ENCODE measurements at places on chromosomes 1 and 21.
A peak's percentile ranks its signal among the peaks of the same experiment; 100 is the strongest.

DNA sequence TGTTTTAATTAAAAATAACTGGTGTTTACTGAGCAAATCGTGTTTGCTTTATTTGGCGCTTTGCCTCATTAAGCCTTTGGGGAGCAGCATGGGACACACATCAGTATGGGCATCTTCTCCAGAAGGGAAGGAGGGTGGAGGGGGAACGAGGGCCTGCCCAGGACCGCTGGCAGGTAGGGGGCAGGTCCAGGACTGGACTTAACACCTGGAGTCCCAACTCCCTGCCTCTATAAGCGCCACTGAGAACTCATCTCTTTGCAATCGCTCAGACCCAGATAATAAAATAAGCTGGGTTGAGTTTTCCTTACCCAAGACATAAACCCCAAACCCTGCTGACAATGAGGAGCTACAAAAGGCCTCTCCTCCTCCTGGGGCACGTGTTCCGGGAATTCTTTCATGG is 15.1 kb downstream of the ABCG1 start:
- no peak for DNase-seq

DNA sequence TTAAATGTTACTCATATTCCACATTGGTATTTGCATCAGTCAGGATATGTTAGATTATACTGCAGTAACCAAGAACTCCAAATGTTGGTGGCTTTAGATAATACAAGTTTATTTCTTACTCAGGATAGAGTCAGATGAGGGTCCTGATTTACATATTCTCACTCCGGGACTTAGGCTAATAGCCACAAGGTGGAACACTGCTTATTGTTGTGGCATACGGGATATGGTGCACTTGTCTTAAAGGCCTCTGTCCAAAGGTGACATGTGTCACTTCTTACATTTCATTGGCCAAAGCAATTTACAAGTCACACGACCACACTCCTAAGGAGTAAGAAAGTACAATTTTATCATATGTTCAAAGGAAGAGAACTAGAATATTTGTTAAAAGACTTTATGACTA is 28.5 kb upstream of the ACADM start:
- no peak for DNase-seq

DNA sequence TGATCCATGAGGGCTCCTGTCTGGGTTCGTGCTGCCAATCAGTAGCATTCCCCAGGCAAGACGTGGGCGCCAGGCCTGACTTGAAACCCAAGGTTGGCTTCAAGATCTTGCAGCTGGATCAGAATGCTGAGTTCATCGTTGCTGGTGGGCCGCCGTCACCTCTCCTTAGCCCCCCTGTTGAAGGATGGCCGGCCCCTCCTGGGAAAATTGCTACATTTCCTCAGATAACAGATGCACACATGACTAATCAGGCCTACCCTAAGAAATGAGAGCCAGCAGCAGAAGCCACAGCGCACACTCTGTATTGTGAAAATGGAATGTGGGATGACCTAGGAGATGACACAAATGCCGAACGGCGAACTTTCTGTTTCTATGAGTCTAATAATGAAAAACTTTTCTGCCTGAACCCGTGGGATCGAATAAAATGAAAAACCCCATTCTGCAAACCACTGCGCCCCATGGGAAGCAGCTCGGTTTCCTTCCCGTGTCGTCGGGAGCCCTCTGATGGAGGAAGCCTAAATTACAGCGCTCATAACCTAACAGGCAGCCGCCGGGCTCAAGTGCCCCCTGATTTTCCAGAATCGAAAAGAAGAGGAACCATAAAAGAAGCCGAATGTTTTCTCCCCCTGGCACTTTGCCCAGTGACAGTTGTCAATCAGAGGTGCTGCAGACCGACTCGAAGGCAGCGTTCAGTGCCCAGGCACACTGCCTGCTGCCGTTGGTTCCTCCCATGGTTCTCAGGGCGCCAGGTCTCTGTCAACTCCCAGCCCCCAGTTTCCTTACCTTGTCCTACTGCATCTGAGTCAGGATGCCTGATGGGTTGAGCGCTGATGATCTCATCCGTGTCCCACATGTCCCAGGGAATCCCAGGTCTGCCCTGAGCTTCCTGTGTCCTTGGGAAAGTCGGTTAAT is 38.2 kb upstream of the H6PD start:
- peak; percentile 89 for DNase-seq

DNA sequence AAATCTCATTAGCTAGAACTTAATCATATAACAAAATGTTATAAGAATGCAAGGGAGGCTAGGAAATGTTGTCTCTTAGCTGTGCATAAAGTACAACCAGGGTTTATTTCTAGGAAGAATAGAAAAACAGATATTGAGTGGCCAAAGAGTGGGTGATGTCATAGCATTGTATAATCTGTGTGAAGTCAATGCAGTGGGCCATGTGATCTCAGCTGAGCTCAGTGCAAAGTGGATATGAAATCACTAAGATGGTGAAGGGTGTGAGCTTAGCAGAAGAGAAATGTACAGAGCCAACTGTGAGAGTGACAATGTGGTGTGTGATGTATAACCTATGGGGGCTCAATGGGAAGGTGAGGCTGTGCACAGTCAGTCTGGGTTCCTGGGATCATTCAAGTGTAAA is 29.7 kb upstream of the DUSP23 start:
- DNase-seq, result no peak

- DNase-seq, result no peak
These were observed 43.3 kb downstream of the VPS26C start for GRCh38 chr21:37223804-37224345.

- no peak for DNase-seq
These were observed 86.2 kb downstream of the NGF start for GRCh38 chr1:115251856-115252255.

DNA sequence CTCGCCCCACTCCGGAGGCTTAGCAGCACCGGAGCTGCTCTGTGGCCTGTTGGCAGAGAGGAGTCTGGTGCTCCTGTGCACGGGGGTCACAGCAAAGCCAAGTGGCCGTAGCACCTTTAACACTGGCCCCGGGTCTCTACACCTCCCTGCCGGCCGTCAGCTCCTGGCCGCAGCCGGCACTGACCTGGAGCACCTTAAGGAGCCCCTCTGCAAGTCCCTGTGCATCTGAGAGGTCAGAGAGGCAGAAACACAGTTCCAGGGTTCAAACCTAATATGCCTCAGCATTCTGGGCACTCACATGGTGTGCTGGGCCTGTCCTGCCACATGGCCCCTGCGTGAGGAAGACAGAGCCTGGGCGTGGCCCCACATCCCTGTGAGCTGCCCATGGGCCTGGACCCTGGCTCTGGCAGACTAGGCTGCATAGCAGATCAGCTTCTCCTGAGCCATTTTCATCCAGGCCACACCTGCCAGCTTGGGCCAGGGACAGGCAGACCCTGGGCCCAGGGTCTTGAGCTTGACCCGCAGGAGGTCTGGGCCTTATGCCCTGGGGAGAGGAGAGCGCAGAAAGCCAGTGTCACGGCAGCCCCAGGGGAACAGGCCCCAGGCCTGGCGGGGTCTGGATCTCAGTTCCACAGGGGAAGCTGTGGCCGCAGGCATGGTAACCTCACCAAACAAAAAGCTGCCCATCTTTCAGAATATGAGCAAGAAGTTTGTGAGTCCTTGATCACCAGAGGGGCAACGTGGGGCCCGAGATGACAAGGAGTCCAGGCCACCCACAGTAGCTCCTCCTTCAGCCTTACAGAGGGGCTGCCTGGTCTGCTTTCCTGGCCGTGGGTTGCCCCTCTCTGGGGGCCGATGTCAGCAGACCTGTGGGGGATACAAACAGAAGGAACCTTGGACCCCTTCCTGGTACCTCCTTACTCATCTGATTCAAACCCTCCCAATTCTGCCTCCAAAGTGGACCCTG is 146.0 kb upstream of the COL6A1 start:
- DNase-seq, result no peak

GRCh38 chr1:111334169-111334568 is 43.5 kb downstream of the CHIA start:
- peak; percentile 55 for DNase-seq

DNA sequence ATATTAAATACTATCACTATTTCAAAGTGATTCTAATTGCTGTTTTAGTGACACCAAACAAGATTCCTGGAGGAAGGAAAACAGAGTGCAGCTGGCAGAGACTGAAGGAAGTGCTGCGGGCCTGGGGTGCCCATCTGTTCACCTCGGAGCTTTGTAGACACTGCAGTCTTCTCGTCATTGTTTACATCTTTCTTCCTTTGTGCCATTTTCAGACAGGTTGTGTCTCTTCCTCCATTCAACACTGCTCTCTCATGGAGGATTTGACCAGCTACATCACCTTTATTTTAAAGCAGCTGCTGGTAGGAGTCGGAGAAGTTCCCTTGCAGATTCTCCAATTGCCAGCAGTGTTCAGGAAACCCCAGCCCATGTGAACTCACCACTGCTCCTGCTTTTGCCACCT is 37.3 kb downstream of the ABCA4 start:
- DNase-seq, result no peak
